Esophagus (tissue), 2 donors: ENCODE measurements at places on chromosomes 4 and X. TPM values are rescaled to one million over a fixed set of nuclear protein-coding genes. Genes with fewer than 3 reads are reported as not detected.

GPRASP2 gene
- polyA plus RNA-seq, result 1.5 TPM

HNRNPD gene
- polyA plus RNA-seq, result 156 TPM

GSX2 gene
- polyA plus RNA-seq, result not detected

DCHS2 gene
- 0.02 TPM for polyA plus RNA-seq

TMEM31 gene
- polyA plus RNA-seq, result 0.05 TPM
